ENCODE measurements at places on chromosomes 16 and 17.

DNA sequence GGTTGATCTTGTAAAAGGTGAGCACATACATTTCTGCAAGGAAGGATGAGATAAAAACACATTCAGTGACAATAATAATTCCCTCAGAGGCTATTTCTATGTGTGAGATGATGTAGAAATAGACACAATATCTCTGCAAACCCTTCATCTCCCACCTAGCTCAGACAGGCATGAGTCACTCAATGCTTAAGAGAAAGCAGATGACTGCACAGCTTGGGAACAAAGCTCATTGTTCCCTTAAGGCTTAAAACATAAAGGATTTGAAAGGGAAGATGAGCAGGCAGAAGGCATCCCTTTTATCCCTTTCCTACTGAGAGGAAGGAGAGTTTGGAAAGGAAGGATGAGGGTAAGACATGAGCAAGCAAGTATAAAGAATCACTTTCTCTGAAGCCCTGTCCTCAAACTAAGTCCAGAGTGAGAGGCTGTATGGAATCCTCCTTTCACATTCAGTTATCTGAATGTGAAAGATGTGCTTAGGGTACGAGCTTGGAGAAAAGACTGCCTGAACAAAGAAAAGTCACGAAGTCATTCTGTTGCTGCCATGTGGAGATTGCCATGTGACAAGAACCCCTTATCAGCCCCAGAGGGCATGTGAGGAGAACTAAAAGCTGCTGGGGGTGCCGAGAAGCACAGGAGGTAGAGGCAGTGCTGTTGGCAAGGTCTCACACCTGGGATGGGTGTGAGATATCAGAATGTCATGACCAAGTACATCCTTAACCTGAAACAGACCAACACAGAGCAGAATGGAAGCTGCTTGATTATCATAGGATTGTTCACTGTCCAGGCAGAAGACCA, 58.2 kb downstream of the CNTNAP4 start:
- DNase-seq, result no peak

DNA sequence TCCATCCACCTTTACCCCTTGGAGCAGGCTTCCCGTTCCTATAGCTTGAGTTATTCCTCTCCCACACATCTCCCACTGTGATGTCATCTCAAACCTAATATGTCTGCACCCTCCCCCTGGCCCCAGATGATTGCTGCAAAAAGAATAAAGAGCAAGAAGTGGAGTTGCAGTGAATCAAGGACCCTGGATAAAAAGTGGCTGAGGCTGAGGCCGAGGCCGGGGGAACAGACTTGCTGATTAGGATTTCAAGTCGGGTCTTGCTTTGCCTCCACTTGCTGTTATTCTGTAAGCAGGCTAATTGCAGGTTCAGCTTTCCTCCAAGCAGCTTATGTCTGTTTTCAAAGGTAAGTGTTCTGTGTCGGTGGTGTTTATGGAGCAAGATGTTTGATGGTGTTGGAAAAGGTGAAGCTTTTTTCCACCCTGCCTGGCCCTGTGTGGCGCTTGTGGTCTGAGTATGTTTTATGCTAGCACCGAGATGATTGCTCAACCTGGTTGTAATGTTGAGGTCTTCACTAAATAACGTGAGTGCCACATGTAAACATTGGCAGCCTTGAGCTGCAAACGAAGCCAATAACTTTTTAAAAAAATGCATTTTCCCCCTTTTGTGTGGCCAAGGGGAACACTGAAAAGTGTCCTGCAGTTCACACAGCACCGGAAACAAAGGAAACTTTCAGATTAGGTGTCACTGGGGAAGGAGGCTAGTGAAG, 15.4 kb downstream of the HS3ST3B1 start:
- no peak for DNase-seq

DNA sequence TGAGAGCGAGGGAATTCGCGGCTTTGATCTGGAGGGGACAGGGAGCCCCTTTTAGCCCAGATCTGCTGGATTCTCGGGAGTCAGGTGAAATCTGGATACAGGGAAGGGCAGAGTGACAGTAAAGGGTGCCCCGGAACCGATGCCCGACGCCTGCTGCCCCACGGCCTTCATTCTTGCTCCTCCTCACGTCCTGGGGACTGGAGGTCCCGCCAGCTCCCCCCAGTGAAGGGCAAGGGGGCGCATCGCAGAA, 596 bp downstream of the OR1F1 start:
- no peak for DNase-seq

GRCh38 chr16:86844695-86845094, 266.3 kb downstream of the FOXL1 start:
- DNase-seq, result no peak

DNA sequence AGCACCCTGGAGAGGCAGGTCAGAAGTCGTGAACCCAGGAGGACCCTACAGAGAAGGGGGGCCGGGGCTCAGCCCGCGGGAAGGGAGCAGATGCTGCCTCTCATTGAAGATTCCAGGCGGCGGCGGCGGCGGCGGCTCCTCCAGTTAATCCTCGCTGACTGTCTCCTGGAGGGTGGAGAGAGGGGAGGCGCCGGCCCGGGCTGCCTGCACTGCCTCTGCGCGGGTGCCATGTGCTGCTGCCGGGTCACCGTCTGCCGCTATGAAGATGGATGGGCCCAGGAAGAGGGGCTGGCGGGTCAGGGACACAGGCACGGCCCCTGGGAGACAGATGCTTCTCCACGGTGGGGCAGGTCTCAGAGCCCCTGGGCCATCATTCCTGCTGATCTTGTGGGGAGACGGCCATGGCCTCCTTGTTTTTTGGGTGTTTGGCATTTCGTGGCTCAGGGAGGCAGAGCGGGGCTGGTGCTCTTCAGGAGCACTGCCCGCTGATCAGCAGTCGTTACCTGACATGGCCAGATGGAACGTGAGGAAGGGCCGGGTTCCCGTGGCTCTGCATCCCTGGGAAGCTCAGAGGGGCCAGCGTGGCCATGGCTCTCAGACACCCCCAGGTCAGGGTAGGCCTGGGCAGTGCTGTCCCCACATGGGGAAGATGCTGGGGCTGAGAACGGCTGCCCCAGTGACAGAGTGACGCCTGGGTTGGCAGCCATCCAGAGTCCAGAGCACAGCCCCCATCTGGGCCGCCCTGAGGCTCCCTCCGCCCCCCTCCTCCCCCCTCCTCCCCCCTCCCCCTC, 36.1 kb downstream of the GINS2 start:
- DNase-seq, result no peak

DNA sequence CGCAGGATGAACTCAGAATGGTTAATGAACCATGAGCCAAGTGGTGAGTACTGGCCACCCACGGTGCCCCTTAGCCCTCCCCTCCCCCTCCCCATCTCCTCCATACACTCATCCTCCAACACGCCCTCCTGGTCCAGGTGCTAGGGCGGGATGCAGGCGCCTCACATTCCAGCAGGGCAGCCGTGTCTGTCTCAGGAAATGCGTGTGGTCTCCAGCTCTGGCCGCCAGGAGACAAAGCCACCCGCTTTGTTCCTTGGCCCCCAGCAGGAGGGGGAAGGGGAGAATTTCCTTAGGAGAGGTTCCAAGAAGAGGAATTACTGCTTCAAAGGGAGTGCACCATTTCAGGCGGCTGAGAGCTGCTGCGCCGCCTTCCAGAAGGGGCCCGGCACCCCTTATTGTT, 29.7 kb upstream of the RMI2 start:
- no peak for DNase-seq

DNA sequence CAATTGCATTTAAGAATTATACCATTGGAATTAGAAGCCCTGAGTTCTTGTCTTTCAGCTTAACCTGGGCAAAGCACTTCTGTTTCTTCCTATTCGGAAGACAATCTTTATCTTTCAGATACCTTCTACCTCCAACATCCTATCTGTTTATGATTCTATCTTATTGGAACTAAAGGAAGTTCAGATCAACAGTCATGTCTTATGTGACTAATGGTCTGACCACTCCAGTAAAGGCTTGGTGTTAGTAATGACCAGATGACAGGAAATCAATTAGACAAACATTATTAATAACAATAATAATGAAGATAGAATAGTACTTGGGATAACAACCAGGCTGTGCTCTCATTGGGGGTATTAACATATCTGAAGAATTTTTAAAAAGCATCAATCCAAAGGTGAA, 11.3 kb downstream of the HS3ST3A1 start:
- no peak for DNase-seq

DNA sequence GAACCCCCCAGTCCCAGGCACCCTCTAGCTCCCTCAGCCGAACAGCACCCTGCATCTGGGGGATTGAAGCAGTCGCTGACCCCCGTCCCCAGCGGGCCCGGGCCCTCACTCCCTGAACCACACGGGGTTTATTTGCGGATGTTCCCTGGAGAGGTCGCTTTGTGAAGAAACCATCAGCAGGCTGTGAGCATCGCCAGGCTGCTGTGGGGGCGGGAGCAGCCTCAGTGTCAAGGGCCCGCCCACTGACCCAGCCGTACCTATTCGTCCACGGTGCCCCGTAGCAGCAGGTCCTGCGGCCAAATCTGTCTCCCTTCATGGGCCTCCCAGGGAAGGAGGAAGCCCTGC, 6.4 kb upstream of the RAB40C start:
- DNase-seq, result no peak

DNA sequence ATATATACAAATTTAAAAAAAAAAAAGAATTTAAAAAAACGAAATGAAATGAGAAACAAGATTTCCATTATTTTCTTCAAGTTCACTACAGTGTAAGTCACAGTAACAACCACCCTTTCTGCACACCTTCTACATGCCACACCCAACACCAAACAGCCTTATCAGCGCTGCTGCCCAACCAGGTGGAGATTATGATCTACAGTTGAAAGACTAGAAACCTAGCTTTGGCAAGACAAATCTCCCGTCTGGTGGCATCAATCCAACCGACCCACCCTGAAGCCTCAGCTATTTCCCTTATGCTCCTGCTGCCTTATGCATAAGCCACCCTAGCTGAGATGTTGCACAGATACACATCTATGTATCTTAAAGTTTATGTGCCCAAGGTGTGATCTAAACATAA, 60.8 kb downstream of the PARN start:
- DNase-seq, result no peak

DNA sequence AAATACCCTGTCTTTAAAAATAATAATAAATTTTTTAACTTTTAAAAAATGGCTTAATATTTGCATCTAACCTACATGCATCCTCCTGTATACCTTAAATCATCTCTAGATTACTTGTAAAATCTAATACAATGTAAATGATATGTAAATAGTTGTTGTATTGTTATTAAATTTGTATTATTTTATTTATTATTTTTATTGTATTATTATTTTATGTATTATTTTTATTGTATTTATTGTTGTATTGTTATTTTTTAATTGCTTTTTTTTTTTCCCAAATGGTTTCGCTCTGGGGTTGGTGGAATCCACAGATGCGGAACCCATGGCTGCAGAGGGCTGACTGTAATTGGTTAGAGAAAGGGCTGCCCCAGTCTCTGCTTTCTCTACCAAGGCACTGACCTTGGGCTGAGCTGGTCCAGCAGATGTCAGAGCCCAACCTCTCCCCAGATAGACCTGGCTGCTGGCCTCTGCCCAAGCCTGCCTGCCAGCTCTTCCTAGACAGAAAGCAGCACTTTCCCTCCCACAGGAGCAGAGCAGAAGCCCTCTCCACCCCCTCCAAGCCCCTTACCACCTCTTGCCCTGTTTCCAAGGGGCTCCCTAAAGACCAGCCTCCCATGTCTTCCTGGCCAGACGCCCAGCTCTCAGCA, 183.8 kb downstream of the GSG1L start:
- no peak for DNase-seq

- DNase-seq, result no peak
These were observed 10.3 kb downstream of the UBE2O start for GRCh38 chr17:76442341-76443338.

Measured in substantia nigra (tissue), 51 donors.